ENCODE measurements at places on chromosomes 16 and 17.

DNA sequence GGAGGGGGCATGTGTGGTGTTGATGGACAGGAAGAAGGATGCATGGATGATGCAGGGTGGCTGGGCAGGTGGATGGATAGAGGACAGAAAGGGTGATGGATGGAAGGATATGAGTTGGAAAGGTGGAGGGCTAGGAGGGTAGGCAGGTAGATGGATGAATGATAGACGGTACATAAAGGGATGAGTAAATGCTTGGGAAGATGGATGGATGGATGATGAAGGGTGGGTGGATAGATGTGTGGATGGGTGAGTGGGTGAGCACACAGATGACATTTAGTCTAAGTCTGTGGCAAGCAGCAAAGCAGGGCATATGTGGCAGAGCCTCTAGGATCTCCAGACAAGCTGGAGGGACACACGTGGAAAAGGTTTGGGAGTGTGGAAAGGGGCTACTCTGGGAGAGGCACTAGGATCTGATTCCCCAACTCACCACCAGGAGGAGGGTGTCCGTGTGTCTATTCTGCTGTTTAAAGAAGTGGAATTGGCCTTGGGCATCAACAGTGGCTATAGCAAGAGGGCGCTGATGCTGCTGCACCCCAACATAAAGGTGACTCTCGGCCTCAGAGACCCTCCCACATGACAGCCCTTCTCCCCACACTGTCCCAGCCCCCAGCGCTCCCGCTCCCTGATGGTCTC, 8.2 kb downstream of the PLD2 start:
- DNase-seq = no peak

DNA sequence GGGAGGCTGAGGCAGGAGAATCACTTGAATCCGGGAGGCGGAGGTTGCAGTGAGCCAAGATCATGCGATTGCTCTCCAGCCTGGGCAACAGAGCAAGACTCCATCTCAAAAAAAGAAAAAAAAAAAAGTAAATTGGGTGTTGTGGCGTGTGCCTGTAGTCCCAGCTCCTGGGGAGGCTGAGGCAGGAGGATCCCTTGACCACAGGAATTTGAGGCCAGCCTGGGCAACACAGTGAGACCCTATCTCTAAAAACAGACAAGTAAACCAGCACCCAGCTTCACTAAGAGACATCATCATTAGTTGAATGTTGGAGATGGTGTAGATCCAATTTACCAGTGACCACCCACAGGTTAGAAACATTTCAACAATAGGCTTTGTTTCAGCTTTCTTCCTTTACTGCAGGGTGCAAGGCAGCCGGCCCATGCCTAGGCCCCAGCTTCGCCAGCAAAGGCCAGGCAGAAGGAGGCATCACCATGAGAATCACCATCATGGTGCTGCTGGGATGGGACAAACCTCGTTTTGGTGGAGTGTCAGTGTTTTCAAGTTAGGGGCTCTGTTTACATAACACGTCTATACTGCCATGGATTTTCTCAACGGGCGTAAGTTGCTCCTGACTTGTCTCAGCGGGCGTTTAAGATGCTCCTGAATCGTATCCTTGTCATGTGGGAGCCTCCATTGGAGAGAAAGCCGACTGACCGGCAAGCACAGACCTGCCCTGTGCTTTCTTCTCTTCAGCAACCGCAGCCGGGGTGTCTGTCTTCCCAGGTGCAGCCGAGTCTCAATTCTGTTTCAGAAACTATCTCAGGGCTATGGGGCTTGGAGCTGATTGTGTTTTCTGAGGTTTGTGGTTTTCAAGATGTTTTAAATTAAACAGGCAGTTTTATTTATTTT, 7.3 kb downstream of the TCF25 start:
- no peak for DNase-seq

- DNase-seq = no peak
These were observed 207.2 kb downstream of the C16orf78 start for GRCh38 chr16:49580751-49581303.

GRCh38 chr16:64185954-64186353, 935.9 kb downstream of the CDH11 start:
- no peak for DNase-seq

GRCh38 chr16:81836279-81837054, 57.4 kb downstream of the PLCG2 start:
- no peak for DNase-seq

GRCh38 chr17:46726206-46726605, 92.3 kb downstream of the WNT3 start:
- no peak for DNase-seq

DNA sequence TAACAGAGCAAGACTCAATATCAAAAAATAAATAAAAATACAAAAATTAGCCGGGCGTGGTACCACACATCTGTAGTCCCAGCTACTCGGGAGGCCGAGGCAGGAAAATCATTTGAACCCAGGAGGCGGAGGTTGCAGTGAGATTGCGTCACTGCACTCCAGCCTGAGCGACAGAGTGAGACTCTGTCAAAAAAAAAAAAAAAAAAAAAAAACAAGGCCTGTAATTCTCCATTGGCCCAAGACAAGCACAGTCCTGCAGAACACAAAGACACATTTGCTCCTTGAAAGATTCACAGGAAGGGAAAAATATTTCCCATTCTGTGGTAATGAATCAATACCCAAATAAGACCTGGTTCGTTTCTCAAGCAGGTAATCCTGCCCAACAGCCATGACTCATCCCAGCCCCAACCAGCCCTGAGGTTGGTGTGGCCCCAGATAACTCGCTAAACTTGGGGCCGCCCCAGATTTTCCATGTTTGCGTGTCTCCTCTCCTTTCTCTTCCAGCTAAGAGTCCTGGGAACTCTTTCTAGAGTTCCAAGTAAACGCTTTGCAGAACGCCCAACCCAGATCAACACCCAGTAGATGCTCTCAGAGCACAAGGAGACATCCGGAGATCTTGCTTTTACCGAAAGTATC, 40.3 kb upstream of the SNN start:
- no peak for DNase-seq

DNA sequence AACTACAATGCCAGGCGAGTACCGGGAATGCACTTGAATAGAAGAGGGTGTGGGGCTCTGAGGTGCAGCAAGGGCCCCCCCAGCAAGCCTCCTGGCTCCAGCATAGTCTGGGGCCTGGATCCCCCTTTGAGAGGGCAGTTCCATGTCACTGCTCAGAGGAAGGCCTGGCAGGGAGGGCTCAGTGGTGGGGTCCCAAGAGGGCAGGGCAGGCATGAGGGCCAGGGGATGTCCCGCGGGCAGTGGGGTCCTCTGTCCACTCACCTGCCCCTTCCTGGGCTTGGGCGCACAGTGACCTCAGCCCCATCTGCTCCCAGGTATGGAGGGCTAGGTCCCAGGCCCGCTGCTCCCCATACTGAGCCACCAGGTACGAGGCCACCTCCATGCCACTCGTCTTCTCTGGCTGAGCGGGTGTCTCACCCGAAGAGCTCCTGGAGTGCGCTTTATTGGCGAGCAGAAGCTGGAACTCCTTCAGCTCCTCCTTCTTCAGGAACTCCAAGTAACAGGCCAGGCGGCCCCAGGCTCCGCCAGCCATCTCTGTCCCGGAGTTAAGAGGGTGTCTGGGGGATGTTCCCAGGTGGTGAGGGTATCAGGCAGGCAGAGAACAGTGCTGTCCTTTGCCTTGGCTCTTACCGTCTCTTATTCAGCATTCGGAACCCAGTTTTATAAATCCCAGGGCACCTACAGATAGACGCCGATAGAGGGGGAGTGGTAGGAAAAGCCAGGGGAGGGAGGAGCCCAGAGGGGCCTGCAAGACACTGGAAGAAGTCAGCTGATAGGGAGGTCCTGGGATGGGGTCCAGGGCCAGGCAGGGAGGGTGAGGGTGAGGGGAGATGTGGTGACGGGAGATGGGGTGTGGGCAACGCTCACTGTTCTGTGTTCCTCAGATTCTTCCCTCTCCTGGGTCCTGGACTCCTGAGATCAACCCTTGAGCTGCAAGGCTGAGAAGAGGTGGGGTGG, 605 bp downstream of the NLRP1 start:
- no peak for DNase-seq

DNA sequence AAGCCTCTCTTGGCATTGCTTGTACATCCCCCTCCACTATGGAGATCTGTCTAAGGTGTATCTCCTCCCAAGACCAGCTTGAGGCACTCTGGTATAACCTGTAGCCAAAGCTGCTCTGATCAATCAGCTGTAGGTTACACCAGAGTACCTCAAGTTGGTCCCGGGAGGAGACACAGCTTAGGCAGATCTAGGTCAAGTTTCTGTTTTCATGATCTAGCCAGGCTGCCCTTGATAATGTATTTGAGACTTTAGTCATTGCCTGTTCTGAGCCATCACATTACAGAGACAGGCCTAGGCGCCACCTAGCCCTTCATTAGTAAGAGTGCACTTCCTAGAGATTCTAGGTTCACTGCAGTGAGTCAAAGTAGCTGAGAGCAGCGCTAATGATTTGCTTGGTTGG, 31.4 kb downstream of the ASGR1 start:
- no peak for DNase-seq

- DNase-seq = peak; percentile 69
These were observed at the start of gene HIC1 for GRCh38 chr17:2054512-2055291. HIC1 (plus strand) TSS chr17:2055103; CDS start chr17:2056691, 1,588 bp downstream.

- DNase-seq = no peak
These were observed 8.5 kb upstream of the P2RX1 start for GRCh38 chr17:3924512-3925350.

GRCh38 chr16:2078691-2079090, 30.9 kb downstream of the TSC2 start:
- DNase-seq = no peak

DNA sequence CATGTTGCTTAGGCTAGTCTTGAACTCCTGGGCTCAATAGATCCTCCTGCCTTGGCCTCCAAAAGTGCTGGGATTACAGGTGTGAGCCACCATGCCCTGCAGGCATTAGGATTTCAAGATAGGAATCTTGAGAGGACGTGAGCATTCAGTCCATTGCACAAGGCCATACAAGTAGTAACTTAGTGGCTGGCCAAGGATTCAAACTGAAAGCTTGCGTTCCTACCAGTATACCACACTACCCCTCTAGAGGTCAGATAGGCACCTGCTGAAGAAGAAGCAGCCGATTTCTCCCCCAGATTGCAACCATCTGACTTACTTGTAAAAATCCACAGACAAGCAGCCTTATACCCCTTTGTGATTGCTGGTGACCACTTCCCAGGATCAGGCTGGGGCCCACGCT, 80.9 kb downstream of the CACNG3 start:
- no peak for DNase-seq

GRCh38 chr16:85637808-85638647, 24.9 kb downstream of the GSE1 start:
- no peak for DNase-seq

DNA sequence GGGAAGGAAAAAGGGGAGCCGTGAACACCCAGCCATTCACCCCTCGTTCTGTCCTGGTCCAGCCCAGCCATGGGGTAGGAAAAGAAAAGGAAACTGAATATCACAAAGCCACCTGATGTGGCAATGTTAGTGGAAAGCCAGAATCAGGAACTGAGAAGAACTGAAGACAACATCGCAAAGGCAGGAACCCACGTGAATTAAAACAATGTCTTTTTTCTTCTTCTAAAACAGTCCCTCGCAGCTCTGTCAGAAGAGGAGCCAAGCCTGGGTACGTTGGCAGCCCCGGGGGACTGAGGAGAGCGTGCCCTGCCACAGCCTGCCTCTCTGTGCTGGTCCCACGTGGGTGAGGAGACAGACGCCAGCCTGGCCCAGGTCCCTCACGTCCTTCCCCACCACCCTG, 55.0 kb downstream of the ZNF423 start:
- no peak for DNase-seq

DNA sequence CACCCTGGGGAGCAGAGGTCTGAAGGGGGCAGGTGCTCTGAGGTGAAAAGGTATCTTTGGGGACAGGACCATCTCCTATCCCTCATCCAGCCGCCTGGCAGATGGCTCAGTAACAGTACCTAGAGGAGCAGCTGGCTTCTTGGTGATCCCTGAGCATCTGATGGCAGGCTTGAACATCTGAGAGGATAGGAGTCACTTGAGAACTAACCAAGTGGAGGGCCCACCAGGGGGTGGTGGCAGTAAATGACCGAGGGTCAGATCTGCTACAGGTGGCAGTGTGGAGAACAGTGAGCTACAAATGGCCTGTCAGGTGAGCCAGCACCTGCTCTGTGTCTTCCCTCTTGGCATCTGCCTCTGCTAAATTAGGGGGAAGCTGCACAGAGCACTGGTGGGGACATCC, 13.8 kb downstream of the HROB start:
- DNase-seq = no peak

GRCh38 chr16:48353565-48354163, 31.5 kb downstream of the SIAH1 start:
- DNase-seq = peak; percentile 42

DNA sequence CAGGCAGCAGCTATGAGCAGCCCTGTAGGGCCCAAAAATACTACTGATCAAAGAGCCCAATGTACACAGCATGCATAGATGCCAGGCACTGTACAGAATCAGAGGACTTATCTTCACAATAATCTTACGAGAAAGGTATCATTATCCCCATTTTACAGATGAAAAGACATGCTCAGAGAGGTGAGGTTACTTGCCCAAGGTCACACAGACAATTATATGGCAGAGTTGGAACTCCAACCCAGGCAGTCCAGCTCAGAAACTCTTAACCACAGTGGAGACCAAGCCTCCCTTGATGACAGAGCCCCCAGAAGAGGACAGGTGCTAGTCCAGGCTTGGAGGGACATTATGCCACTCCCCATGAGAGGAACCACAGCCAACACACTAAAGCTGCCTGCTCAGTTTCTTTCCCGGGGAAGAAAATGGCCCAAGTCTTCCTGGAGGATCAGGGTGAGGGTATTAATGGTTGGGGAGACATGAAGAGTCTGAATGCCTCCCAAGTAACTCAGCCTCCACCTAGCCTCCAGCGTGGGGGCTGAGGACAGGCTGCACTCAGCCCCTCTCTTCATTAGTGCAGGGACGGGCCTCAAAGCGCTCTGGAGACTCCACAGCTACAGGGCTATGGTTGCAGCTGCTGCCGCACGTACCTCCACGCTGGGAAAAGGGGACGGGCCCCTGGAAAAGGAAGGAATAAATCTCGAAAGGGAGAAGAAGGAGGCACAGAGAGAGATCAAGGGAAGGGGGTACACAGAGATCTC, 826 bp downstream of the UNC119 start:
- no peak for DNase-seq

GRCh38 chr16:81483064-81483969, 38.7 kb downstream of the CMIP start:
- DNase-seq = no peak

- DNase-seq = no peak
These were observed 411.7 kb downstream of the NPIPA7 start for GRCh38 chr16:16790597-16790996.

DNA sequence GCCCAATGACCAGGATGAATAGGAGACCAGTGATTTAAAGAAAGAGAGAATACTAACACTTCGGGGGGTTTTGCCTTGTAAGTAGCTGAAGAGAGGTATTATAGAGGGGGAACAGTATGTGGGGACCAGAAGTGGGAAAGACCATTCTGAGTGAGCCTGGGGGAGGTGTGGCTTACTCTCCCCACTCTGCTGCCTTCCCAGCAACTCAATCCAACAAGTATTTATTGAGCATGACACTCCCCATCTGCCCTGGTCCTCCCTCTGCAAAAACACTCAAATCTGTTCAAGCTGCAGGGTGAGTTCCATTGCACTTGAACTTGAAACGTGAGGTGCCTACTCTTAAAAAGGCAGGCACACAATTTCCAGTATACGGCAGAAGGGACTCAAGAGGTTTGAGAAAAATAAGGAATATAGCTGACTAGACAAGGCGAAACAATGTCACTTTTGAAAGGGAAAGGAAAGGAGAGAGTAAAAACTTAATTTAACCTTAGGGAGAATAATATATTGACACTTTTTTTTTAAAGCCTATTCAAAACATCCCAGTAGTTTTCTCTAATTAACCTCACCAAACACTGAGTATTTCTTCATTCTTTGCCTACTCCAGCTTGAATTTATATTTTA, 8.2 kb downstream of the FAM117A start:
- DNase-seq = no peak

GRCh38 chr17:72572604-72573491, 452.0 kb downstream of the SOX9 start:
- no peak for DNase-seq
